ENCODE measurements at places on chromosomes 6 and 20.

- no peaks in the 10 kb centered on the region for H3K27me3 ChIP-seq
- H3K36me3 ChIP-seq: no peaks in the 10 kb centered on the region
- no peak for DNase-seq
- H3K27ac ChIP-seq: no peak overlapping the region
- no peaks in the 10 kb centered on the region for H3K4me1 ChIP-seq
- no peak overlapping the region for H3K4me3 ChIP-seq
Measured at GRCh38 chr6:63872233-63872632, 236.6 kb downstream of the PHF3 start.

DNA sequence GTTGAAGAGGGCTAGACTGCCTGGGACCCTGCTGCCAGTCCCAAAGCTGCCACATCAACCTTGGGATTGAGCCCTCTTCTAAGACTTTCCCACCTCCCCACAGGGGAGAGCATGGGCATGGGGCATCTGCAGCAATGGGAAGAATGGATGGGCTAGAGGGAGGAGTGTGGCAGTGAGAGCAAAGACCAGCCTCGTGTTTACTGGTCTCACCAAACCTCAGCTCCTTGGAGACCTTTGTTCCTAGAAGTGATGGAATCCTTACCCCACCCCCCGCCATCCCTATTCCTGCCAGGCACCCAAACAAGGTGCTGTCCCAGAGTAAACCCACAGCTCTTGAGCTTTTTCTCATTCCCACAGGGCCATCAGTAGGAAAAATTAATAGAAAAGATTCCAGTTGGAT lies 20.0 kb upstream of the ARMC12 start:
- H3K27me3 ChIP-seq: no peaks in the 10 kb centered on the region
- DNase-seq: no peak

GRCh38 chr20:1885940-1886693 lies 9.1 kb upstream of the SIRPA start:
- DNase-seq: no peak
- H3K4me1 ChIP-seq: peaks cover 32% of the 10 kb centered on the region
- peaks cover 3% of the 10 kb centered on the region for H3K36me3 ChIP-seq
- no peak overlapping the region for H3K4me3 ChIP-seq
- no peak overlapping the region for H3K27ac ChIP-seq

DNA sequence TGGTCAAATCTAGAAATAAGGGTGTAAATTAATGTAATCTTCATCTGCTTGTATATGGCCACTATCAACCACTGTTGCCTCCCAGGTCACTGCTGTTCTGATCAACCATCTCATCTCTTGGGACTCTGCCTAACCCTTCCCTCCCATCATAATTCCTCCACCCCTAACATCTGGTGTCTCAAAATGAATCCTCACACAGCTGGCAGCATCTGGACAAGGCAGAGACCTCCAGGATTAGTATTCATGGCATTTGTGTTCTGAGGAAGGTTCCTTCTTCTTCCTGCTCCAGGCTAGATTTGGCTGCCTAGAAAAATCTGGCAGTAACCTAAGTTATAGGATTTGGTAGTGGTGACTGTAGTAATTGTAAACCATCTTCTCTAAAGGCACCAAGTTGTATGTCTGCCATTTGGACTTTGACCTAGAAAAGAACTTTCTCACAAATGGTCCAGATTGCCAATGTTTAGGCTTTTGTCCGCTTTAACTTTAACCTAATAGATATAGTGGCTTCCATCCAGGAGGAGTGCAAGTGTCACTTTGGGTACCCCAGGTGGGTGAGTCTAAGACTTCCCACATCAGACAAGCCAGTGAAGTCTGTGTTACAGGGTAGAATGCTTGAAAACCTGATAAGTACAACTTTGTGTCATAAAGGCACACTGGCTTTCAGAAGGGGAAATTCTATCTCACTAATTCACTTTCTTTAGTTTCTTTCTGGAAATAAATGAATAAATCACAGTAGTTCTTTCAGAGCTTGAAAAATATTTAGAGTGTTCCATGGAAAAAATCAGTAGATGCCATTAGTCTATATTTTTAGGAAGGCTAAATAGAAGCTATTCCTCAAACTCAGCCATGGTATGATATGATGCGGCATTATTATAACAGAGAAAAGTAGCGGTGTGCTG lies 3.0 kb upstream of the PHACTR2 start:
- peaks cover 10% of the 10 kb centered on the region for H3K27me3 ChIP-seq
- no peak overlapping the region for H3K4me3 ChIP-seq
- no peak overlapping the region for H3K27ac ChIP-seq
- H3K36me3 ChIP-seq: peaks cover 7% of the 10 kb centered on the region
- no peak for DNase-seq

DNA sequence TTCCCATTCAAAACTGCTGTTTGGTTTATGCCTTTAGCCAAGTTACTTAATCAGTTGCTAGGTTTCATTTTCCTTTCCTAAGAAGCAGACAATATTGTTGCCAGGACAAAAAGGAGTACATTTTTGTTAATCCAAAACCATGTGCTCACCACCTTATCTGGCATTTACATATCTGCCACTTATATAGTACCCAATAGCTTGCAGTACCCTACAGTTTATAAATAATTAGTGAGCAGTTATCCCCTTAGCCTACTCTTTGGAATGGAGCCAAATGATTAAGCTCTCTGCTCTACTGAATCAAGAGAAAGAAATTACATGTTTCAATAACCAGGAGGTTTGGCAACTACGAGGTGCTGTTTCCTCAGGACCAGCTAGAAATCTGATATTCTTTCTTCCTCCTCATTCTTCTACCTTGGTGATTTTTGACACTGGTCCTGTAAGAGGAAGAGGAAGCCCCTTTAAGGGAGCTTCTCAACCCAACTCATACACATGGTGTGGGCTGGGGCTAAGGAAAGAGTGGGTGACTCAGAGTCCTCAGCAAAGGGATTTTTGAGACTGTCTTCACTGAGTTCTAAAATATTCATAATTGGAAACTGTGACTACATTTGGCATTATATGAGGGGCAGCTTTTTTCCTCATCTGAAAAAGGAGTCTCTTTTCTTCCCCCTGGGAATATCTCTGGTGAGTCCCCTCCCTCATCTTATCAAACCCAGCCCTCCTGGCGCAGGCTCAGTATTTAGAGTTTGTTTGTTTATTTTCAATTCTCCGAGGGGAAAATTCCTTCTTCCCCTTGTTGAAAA lies 1.5 kb downstream of the ZNFX1 start:
- H3K4me3 ChIP-seq: peak overlapping the region; percentile 98
- DNase-seq: no peak
- peaks cover 40% of the 10 kb centered on the region for H3K4me1 ChIP-seq
- peak overlapping the region; percentile 97 for H3K27ac ChIP-seq
- H3K27me3 ChIP-seq: no peaks in the 10 kb centered on the region
- H3K36me3 ChIP-seq: peaks cover 32% of the 10 kb centered on the region

- H3K4me3 ChIP-seq: no peak overlapping the region
- H3K36me3 ChIP-seq: peaks cover 8% of the 10 kb centered on the region
- H3K27ac ChIP-seq: no peak overlapping the region
- H3K4me1 ChIP-seq: no peaks in the 10 kb centered on the region
- no peak for DNase-seq
Measured at GRCh38 chr6:169904051-169904922, 152.9 kb downstream of the ERMARD start.

DNA sequence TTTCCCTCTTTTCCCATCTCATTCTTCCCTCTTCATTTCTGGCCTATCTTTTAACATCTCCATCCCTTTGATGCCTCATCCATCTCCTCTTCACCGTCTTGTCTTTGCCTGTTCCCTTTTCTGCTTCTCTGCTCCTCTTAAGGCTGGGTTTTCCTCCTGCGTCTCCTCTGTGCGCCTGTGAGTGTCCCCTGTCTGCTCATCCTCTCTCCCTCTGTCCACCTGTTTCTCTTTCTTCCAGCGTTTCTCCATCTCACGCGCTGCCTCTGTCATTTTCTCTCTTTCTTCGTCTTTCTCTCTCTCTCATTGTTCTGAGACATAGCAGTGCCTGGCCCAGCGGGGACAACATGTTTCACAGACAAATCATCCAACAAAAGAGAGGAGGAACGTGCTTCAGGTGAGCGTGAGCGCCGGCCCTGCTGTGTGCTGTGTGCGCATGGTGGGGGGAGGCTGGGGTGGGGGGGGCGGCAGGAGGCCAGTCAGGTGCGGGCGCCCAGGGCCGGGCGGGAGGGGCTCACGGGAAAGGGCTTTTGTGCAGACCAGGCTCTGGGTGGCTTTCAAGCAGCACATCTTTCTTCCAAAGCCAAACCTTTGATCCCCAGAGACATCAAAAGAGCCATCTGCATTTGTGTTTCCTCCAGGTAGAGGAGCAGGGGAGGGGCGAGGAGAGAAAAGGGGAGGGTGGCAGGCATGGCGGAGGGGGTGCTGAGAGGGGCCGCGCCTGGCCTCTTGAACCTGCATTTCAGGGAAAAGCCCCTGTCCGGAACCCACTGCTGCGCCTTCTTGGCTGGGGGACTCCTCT lies 121.3 kb downstream of the VEGFA start:
- H3K36me3 ChIP-seq: no peaks in the 10 kb centered on the region
- H3K27ac ChIP-seq: no peak overlapping the region
- H3K4me1 ChIP-seq: peaks cover 4% of the 10 kb centered on the region
- peaks cover 12% of the 10 kb centered on the region for H3K27me3 ChIP-seq

- H3K4me3 ChIP-seq: no peak overlapping the region
- no peaks in the 10 kb centered on the region for H3K27me3 ChIP-seq
- no peaks in the 10 kb centered on the region for H3K36me3 ChIP-seq
- no peak overlapping the region for H3K27ac ChIP-seq
- H3K4me1 ChIP-seq: no peaks in the 10 kb centered on the region
- no peak for DNase-seq
Measured at GRCh38 chr6:168686831-168687730, 246.1 kb downstream of the SMOC2 start.

GRCh38 chr6:35358086-35358485 lies 15.7 kb downstream of the PPARD start:
- H3K27ac ChIP-seq: no peak overlapping the region
- H3K4me3 ChIP-seq: no peak overlapping the region
- peaks cover 37% of the 10 kb centered on the region for H3K4me1 ChIP-seq
- DNase-seq: no peak
- peaks cover 36% of the 10 kb centered on the region for H3K36me3 ChIP-seq
- no peaks in the 10 kb centered on the region for H3K27me3 ChIP-seq

DNA sequence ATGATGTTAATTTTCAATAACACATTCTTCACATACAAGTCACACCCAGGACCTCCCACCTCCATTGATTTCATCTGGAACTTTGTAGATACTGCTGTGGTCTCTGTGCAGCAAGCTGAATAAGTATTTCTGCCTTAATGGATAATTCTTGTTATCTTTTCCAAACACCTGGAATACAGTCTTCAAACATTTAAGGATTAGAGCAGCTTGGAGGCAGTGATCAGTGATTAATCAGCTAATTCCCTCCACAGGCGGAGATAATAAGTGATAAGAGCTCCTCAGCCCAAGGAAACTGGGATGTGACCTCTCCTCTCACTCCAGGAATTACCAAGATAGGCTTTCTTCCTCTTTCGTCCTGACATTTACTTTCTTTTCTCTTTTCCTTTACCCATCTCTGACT lies 110.7 kb downstream of the FIG4 start:
- H3K4me1 ChIP-seq: no peaks in the 10 kb centered on the region
- H3K4me3 ChIP-seq: no peak overlapping the region
- DNase-seq: no peak
- H3K36me3 ChIP-seq: peaks cover 31% of the 10 kb centered on the region
- H3K27ac ChIP-seq: no peak overlapping the region

DNA sequence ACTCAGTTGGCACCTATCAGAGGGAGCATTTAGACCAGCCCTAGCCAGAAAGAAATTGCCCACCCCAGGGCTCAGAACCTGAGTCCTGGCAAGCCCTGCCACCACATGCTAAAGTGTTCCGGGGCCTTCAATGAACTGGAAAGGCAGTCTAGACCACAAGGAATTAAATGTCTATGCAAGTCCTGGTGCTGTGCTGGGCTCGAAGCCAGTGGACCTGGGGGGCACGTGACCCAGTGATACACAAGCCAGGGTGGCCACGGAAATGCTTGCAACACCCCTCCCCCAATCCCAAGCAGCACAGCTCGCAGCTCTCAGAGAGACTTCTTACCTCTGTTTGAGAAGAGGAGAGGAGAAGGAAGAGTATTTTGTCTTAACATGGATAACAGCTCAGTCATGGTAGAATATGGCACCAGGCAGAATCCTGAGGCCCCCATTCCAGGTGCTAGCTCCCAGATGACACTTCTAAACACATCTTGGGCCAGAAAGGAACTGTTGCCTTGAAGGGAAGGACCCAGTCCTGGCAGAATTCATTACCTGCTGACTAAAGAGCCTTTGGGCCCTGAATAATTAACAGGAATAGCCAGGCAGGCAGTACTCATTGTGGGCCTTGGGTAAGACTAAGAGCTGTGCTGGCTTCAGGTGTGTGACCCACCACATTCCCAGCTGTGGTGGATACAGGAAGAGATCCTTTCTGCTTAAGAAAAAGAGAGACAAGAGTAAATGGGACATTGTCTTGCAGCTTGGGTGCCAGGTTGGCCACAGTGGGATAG lies 111.3 kb downstream of the BTBD9 start:
- no peak overlapping the region for H3K27ac ChIP-seq
- no peak overlapping the region for H3K4me3 ChIP-seq
- no peak for DNase-seq
- peaks cover 15% of the 10 kb centered on the region for H3K4me1 ChIP-seq

DNA sequence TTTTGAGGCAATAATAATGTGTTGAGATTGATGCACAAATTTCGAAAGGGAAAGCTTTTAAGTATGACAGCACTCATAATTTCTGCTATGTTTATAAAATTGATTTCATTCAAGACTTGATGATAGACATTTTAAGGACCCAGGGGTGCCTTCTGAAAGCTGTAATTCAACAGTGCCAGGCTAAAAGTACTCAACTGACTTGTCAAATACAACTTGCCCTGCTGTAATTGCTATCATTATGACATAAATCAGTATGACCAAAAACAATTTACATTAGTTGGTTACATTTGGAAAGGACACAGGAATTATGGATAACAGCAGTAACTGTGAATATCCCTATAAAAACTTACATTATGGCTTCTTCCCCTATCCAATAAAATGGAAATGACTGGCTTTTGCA lies 178.9 kb downstream of the MMUT start:
- no peak overlapping the region for H3K4me3 ChIP-seq
- H3K27me3 ChIP-seq: no peaks in the 10 kb centered on the region
- DNase-seq: no peak
- no peaks in the 10 kb centered on the region for H3K36me3 ChIP-seq
- no peak overlapping the region for H3K27ac ChIP-seq

GRCh38 chr20:43457640-43458421 lies at the start of gene SRSF6:
Gene SRSF6, plus strand, starts transcription at chr20:43457896. Its CDS starts 138 bp downstream, at chr20:43458034.
- peak within 1 kb of the TSS; percentile 99 for H3K27ac ChIP-seq
- DNase-seq: peak; percentile 91
- peaks cover 2% of the 10 kb centered on the region for H3K27me3 ChIP-seq
- peak within 1 kb of the TSS; percentile 99 for H3K4me3 ChIP-seq
- H3K4me1 ChIP-seq: peaks cover 6% of the 10 kb centered on the region
